ENCODE measurements at places on chromosomes 5 and 9.

DNA sequence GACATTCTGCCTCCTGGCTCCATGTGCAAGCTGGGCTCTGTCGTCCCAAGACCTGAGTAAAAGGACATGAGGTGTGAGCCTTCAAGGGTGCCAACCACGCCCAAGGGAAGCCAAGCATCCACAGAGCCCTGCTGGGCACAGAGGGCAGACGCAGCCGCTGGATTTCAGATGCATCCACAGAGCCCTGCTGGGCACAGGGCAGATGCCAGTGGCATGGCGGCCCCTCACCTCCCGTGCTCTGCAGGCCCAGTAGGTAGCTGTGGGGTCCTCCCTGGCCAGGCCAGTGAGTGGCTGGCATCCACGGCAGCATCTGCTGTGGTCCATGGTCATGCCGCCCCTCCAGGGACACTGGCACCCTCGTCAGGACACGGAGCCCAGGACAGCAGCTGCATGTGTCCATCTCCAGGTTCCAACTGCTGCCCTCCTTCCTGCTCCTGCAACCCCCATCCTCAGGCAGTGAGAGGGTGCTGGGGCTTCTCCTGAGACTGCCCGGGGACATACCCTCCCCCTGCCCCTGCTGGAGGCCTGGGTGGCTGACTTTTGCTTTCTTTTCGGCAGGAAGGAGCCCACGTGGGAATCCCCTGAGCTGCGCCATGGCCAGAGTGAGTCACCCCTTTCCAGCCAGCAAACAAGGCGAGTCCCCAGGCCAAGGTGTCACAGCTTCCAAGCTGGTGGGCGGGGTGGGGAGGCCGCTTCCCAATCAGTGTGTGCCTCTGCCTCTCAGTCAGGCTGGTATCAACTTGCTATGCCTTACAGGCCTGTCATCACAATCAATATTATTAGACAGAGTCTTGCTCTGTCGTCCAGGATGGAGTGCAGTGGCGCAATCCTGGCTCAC is 4.0 kb upstream of the TRAF2 start:
- DNase-seq, result peak; percentile 14

- DNase-seq, result no peak
These were observed 13.7 kb downstream of the SYK start for GRCh38 chr9:90815183-90815943.

DNA sequence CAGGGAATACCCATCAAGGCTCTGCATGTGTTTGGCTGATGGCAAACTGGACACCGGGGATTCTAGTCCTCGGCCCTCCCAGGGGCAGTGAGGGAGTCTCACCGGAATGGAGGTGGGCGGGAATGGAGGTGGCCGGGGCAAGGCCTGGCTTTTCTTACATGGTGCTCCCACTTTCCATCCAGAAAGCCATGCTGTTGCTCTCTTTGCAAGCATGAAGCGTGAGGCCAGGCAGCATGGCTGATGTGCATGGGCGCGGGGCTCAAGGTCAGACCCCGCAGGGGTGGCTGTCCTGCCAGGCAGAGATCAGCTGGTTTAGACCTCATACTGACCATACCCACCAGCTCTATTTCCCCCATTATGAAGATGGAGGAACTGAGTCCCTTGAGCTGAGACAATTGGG is 108.0 kb upstream of the PHYKPL start:
- DNase-seq, result no peak

GRCh38 chr5:129426071-129426470 is 34.0 kb upstream of the ADAMTS19 start:
- no peak for DNase-seq

DNA sequence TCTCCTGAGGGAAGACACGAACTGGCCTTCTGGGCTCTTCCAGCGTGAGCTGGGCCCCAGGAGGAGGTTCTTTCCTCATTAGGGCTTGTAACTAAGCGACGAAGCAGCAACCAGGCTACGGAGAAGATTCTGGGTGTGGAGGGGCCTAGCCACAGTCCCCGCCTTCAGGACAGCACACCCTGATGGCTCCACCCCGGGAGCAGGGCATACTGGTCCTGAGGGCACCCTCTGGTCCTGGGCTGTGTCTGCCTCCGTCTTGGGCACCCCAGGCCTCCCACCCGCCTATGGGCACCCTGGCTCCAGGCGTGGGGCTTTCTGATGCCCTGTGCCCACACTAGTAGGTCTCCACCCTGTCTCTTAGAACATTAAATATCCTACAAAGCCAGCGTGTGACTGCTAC is 136.4 kb downstream of the OLFM1 start:
- no peak for DNase-seq

GRCh38 chr9:98323051-98323830 is 67.8 kb upstream of the TBC1D2 start:
- no peak for DNase-seq

- no peak for DNase-seq
These were observed 18.1 kb downstream of the TCF7 start for GRCh38 chr5:134132372-134133187.

DNA sequence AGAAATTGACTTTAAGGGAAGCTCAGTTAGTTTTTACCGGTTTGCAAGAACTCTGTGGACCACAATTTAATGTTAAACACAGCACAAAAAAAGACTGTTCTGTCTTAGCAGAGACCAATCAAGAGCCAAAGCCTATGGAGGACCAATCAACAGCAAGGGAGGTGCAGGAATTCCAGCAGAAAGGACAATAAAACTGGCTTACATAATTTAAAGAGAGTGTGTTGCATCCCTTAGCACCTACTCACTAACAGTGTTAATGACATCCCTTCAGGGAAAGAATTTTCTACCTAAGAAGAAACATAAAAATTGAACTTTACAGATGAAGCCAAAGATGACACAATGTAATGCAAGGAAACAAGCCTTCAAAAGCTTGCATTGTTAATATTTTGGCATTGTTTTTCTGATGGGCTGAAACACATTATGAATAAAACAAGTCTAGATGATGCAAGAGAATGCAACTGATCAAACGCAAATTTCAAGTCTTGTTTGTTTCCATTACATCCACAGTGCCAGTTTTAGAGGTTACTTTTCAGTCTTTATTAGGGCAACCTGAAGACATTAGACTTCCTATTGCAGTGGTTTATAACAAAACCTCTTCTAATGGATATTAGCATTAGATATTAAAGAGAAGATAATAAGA is 111.3 kb upstream of the FST start:
- DNase-seq, result no peak

Measured in AG04449 (cell line).